Renal cortex interstitium (tissue), 15 donors: ENCODE measurements at places on chromosomes 3 and 15. TPM values are rescaled to one million over a fixed set of nuclear protein-coding genes. Genes with fewer than 3 reads are reported as not detected.

The SERPINI2 gene
- polyA plus RNA-seq, result 2.9 TPM

The HPS3 gene
- 34.3 TPM for polyA plus RNA-seq

DNA sequence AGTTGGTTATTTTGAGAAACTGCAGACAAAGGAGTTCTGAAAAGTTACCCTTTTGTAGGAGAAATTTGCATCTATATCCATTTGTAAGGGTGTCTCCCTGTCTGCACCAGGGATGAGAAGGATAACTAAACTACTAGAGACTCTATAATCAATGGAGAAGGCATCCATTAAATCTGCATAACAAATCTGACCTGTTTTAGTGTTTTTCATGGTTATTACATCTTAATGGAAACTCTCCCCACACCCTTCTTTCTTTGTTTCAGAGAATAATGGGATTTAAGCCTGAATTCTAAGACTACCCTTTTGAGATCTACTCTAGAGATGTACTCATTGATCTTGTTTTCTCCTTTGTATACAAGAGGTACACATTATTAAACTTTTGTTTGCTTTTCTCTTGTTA, 82.0 kb upstream of the DAZL start:
- DNase-seq, result no peak

The AMOTL2 gene
- 100 TPM for polyA plus RNA-seq

- DNase-seq, result no peak
Observed at GRCh38 chr3:132435911-132436425, 18.7 kb downstream of the DNAJC13 start.

- DNase-seq, result no peak
Observed at GRCh38 chr3:158794936-158795518, 6.8 kb upstream of the MFSD1 start.
